ENCODE measurements at places on chromosomes 4 and X. TPM values are rescaled to one million over a fixed set of nuclear protein-coding genes. Genes with fewer than 3 reads are reported as not detected.

The HMX1 gene
- not detected for total RNA-seq

The MPP1 gene
- 17.4 TPM for total RNA-seq

The PROM1 gene
- 0.27 TPM for total RNA-seq

The TMEM154 gene
- total RNA-seq = 3.5 TPM

The NLGN4X gene
- not detected for total RNA-seq

The SPATA18 gene
- total RNA-seq = 4.1 TPM

The PDE6B gene
- not detected for total RNA-seq

The GLRA3 gene
- total RNA-seq = 0.09 TPM
